ENCODE measurements at places on chromosomes 2 and 18.

DNA sequence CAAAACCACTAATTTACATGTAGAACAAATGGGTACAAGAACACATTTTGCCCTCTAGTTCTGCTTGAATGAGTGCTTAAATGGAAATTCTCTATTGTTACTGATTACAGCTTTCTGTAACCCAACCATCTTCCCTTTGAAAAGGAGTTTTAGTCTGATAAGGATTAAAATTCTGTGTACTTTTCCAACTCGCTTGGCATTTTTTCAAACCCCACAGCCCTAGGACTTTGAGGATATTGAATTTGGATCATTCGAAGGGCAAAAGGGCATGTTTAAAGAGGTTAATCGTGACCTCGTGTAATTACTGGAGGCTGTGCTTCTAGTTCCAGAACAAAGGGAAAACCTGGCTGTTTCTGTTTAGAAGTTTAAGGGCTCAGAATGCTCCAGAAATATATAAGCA, 432.3 kb downstream of the PID1 start:
- no peak for DNase-seq

GRCh38 chr2:39595116-39595515, 70.6 kb upstream of the TMEM178A start:
- DNase-seq = peak; percentile 21

GRCh38 chr2:133835821-133836619, 267.8 kb upstream of the NCKAP5 start:
- no peak for DNase-seq

DNA sequence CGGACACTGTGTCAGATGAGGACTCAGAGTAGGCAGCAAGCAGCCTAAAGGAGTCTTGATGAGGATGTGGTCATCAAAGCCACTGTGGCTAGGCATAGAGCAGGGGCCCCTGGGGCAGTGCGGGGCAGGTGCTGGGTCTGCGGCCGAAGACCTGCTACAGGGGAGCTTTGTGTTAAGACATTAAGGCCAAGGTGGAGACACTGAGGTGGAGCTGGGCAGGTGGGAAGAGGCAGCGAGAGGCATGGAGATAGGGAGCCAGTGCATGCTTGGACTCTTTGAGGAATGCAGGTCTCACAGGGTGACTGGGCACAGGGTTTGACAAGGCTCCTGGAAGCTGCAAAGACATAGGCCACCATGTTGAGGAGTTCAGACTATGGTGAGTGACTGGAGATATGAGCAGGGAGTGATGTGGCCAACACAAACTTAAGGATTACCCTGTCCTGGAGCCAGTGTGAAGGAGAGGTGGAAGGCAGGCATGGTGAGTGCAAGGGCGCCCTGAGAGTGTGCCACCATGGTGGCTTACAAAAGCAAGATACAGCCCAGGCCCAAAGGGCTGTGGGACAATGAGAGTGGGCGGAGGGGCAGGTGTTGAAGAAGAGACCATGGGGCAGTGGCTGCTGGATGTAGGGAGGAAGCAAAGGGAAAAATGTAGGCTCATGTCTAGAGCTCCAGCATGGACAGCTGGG, 450.9 kb upstream of the HS6ST1 start:
- DNase-seq = no peak

DNA sequence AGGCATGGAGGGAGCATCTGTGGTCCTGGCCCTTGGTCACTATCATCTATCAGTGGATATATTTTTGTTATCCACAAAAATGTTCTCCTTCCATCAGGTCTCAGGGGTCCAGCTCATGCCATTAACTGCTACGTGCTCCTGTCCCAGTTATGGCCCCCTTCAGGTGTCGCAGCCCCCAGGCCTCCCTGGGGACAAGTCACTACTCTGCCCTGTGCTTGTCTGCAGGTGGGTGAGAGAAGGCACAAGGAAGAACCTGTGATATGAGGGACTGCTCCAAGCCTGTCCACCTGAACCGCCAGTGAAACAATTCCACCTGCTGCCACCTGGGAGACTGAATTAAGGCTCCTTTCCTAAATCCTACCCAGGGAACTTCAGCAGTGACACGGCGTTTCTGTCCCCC, 229.6 kb upstream of the ID2 start:
- no peak for DNase-seq

GRCh38 chr2:46913471-46914381, 1.9 kb downstream of the MCFD2 start:
- peak; percentile 28 for DNase-seq

DNA sequence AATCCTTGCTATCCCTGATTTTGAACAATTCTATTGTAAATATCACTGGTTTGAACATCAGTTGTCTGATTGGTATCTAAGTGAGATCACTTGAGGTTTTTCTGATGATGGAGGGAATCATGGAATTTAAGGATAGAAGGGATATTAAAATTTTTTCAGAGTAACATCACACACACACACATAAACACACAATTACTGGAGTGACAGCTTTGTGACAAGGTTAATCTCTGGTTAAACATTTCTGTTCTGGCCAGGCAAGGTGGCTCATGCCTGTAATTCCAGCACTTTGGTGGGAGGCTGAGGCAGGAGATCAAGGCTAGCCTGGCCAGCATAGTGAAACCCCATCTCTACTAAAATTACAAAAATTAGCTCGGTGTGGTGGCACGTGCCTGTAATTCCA, 85.3 kb downstream of the SOCS6 start:
- DNase-seq = no peak

- peak; percentile 10 for DNase-seq
These were observed 188.6 kb upstream of the CDH19 start for GRCh38 chr18:66792466-66792865.

DNA sequence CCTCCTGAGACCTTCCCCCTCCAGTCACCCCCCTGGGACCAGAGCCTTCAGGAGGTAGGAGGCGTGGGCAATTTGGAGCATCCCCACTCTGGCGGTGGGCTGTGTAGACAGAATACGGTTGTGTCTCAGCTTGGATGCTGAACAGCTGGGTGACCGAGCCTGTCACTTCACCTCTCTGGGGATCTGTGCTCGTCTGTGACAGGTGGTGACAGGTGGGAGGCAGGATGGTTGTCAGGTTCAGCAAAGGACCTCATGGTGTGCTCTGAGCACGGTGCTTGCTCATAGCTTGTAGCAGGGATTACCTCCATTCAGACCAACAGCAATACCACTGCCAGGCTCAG, 186.5 kb upstream of the HS6ST1 start:
- DNase-seq = no peak

DNA sequence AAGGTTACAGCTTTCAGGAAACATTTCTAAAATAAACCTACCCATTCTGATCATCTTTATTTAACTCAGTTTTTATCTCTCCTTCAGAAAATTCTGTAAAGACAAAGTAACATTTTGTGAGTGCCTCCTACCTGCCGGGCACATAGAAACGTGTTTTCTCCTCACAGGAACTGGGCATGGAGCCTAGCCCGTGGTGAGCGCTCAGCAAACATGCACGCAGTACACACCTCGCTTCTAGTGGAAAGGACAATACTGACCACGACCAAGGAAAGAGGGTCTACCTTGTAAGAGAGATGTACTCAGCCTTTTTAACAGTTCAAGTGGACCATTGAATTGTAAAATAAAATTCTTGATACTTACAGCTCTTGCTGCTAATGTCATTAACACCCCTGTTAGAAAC, 24.8 kb upstream of the KIDINS220 start:
- no peak for DNase-seq

DNA sequence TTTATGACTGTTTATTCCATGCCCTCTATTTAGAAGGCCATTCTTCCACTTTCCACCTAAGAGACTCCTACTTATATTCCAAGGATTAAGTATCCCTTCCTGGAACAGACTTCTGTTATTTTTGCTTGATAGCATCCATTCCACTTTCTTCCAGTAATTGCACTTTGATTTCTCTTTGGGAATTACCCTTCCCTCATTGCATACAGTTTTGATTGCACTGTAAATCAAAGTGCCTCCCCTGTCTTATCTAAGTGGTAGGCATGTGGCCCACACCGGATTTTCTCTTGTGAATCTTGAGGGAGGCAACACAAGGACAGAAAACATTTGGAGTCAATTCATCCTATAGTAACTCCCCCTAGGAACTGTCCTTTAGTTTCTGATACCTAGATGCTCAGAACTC, 120.4 kb downstream of the PDE11A start:
- DNase-seq = no peak

GRCh38 chr18:68769461-68769860, 28.4 kb upstream of the CCDC102B start:
- no peak for DNase-seq

DNA sequence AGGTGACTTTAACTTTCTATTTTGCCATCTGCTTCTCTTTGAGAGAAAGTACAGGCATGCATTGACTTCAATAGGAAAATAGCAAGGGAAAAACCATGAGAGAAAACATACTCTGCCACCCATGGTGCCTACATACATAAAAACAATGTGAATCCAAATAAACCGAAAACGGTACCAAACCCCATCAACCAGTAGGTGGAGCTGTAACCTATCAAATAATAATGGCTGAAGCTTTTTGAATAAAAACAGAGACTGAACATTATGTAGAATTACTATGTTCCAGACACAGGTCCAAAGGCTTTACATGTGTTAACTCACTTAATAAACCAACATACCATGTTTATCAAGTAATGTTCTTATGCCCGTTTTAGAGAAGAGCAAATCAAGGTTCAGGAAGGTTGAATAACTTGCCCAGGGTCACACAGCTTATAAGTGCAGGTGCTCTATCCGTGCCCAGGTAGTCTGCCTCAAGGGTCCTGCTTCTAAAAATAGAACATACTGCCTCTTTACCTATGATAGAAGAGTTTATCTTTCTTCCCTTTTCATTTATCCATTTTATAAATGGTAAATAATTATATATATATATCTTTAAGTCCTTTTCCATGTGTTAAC, 293.9 kb upstream of the SYT4 start:
- peak; percentile 73 for DNase-seq

GRCh38 chr2:137886083-137886831, 78.0 kb upstream of the HNMT start:
- no peak for DNase-seq

GRCh38 chr2:119760956-119761275, 1.2 kb downstream of the PTPN4 start:
- peak; percentile 49 for DNase-seq

GRCh38 chr2:96356889-96357288, 21.3 kb downstream of the NCAPH start:
- no peak for DNase-seq

DNA sequence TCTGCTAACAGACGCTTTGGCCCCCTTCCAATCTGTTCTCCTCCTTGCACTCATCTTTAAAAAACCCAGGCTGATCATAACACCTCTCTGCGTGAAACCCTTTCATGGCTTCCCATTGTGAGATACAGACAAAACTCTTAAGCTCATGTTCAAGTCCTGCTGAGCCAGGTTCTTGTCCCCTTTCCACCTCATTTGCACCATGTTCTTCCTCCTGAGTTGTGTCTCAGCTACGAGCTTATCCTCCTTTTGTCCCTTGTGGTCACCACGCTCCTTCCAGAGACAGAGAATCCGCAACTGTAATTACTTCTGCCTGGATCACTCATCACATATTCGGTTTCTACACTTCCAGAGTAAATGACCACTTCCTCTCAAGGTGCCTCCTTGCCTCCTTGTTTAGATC, 238.8 kb downstream of the ACTR3 start:
- DNase-seq = no peak

DNA sequence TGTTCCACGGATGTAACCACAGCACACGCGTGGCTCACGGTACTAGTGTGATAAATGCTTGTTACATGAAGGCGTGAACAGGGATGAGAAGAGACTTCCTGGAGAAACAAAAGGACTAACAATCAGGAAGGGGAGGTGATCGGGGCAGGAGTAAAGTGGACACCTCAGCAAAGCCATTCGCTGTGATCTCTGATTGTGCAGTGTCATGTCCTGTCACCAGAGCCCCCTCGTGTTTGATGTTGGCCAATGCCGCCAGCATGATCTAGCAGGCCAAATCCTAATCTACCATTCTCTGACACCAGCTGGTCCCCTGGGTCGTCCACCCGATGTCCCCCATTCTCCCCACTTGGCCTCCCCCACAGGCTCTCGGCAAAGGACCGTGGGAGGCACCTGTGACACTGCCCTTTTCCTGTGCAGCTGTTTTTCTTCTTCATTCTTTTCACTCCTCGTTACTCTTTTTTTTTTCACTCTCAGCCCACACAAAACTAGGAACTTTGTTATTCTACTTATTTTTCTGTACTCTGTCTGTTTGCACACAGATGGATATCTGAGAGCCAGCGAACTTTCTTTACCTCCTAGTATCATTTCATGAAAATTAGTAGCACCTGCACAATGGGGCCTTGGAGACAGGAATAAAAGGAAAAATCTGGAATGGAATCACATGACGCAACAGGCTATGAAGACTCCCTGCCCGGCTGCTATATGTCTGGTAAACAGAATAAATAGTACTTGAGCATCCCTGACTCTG, 146.8 kb downstream of the TGIF1 start:
- DNase-seq = peak; percentile 43

All from astrocyte of the hippocampus (primary cell).